Small intestine (tissue), 16 donors: ENCODE measurements at places on chromosomes 2 and 18.

- DNase-seq, result no peak
Observed at GRCh38 chr2:16407358-16407757, 258.3 kb downstream of the CYRIA start.

GRCh38 chr2:226845386-226846116 is 9.7 kb downstream of the RHBDD1 start:
- DNase-seq, result peak; percentile 60

GRCh38 chr2:221077251-221077650 is 494.9 kb downstream of the EPHA4 start:
- DNase-seq, result no peak

DNA sequence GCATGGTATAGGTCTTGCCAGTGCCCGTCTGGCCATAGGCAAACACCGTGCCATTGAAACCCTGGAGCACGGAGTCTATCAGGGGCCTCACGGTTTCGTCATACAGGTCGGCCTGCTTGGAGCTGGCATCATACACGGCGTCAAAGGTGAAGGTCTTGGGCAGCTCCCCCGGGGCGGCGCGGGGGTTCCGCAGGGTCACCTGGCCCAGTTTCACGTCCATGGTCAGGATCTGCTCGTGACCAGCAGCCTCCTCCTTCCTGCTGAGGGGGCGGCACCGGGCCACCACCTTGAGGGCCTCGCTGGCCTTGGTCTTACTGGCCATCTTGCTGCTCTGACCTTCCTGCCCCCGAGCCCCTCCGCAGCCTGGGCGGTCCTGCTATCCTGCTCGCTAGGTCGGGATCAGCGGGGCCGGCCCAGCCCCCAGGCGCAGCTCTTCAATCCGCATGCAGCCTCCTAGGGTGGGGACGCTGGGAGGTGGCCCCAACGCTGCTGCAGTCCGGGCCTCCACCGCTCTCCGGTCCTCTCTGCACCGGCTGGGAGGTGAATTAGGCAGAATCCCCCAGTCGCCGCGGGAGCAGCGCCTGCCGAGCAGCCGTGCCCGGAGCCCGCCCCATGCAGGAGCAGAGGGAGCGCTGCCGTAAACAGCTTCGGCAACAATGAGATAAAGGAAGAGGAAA is 563 bp downstream of the KIF3C start:
- peak; percentile 22 for DNase-seq

DNA sequence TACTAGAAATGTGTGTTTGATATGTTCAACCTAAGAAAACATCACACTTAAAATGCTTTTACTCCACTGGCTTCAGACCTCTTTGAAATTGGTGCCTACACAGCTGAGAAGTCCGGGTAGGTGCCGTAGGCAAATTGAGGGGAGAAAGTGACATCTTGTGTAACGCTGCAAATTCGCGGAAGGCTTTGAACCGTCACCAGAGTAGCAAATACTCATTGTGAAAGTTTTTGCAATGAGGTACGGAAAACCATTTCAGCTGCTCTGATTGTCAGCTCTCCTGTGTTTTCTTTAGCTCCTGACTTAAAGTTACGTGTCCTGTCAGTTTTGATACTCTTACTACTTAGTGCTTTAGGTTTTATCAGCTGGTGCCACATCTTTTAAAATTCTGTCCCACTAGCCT is 224.5 kb downstream of the FAM210A start:
- no peak for DNase-seq

- DNase-seq, result no peak
Observed at GRCh38 chr2:128076461-128077106, 14.4 kb upstream of the UGGT1 start.

DNA sequence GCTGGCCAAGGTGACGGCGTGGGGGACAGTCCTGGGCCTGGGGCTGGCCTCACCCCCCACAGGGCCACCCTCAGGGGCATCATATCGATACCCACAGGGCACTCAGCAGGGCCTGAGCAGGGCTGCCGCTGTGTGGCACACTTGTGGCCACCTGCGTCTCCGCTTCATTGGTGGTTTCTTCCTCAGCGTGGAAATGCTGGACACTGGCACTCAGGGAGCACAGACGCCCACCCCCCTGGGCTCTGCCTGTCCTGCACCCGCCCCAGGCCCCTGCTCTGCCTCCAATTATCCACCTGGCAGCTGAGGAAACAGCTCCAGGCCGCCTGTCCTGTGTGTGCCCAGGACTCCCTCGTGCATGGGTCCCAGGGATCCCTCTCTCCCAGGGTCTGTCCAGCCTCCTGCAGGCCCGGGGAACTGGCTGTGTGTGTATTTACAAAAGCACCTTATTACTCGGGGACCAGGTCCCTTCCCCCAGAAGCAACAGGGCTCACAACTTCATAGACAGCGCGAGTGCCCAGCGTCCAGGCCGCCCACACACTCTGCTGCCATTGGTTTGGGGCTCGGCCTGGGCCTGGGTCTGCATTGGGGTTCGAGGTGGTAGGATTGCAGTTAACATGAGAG is 13.1 kb downstream of the CROCC2 start:
- no peak for DNase-seq

GRCh38 chr2:218019411-218020060 is 16.7 kb upstream of the TNS1 start:
- DNase-seq, result no peak

DNA sequence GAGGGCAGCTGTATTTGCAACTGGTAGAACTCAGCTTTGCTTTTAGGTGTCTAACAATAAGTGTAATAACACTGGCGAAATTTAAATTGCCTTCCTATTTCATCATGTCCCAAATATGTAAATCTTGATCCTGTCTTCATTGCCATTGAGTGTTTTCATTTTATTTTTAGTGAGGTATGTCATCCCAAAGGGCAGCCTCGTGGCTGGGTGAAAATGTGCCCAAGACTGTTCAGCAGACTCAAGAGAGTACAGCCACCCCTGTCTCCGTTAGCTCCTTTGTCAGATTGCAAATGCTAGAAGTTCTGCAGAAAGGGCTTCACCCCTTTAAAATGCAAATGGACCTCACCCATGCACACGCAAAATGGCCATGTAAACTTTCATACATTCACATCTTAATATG is 278.8 kb downstream of the RND3 start:
- no peak for DNase-seq
